Muscle of back (tissue), 13 donors: ENCODE measurements at places on chromosomes 1 and 21. TPM values are rescaled to one million over a fixed set of nuclear protein-coding genes. Genes with fewer than 3 reads are reported as not detected.
A peak's percentile ranks its signal among the peaks of the same experiment; 100 is the strongest.

DNA sequence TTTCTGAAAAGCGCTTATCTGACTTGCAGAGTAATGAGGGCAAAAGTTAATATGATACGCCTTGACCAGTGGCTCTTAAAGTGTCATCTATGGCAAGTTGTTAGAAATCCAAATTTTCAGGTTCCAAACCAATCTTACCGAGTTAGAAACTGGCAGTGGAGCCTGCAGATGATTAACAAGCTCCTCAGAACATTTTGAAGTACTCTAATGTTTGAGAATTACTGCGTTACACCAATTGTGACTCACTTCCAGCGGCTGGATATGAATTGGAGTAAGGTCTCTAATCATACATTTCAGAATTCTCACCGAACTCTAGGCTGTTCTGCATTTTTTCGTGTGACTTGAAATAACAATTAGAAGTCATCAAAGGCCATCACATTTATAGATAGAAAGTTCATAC lies 73.5 kb upstream of the TMPRSS15 start:
- no peak for DNase-seq

Gene AKR7A3
- 0.46 TPM for polyA plus RNA-seq

- DNase-seq: no peak
These were observed 272.7 kb downstream of the SDCCAG8 start for GRCh38 chr1:243528459-243529121.

- DNase-seq: no peak
These were observed 360.9 kb downstream of the RRAGC start for GRCh38 chr1:38498686-38499085.

Gene TSPEAR
- polyA plus RNA-seq: 0.36 TPM

DNA sequence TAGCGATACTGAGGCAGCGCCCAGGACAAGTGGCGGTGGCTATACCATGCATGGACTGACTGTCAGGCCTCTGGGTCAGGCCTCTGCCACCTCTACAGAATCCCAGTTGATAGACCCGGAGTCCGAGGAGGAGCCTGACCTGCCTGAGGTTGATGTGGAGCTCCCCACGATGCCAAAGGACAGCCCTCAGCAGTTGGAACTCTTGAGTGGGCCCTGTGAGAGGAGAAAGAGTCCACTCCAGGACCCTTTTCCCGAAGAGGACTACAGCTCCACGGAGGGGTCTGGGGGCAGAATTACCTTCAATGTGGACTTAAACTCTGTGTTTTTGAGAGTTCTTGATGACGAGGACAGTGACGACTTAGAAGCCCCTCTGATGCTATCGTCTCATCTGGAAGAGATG lies 3.2 kb upstream of the IL10RB start:
- no peak for DNase-seq

DNA sequence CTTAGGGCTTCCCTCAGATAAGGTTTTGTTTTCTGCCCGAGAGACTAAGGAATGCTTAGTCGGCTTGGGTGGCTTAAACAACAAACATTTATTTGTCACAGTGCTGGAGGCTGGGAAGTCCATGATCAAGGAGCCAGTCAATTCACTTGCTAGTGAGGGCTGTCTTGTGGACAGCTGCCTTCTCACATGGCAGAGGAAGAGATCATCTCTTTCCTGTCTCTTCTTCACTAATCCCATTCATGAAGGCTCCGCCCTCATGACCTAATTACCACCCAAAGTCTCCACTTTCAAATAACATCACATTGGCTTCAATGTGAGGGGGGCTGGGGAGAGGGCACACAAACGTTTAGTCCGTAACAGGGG lies 50.5 kb upstream of the IL12RB2 start:
- DNase-seq: no peak

- no peak for DNase-seq
These were observed 4.5 kb downstream of the TMEM125 start for GRCh38 chr1:43274125-43274803.

DNA sequence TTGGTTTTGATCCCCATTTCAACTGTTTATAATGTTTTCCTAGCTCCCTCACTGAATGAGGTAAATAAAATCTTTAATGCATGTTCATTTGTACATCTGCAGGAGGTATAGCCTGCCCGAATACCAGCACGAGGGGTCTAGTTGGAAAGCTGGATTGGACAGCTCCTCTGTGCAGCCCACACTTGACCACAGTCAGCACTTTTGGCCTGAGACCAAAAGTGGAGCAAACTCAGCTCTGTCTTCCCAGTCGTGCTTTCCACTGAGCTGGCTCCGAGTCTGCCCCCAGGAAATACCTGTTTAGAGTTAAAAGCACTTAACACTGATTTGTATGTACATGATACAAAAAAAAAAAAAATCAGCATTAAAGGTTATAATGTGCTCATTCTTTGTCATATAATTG lies 224.4 kb downstream of the DSCAM start:
- no peak for DNase-seq

DNA sequence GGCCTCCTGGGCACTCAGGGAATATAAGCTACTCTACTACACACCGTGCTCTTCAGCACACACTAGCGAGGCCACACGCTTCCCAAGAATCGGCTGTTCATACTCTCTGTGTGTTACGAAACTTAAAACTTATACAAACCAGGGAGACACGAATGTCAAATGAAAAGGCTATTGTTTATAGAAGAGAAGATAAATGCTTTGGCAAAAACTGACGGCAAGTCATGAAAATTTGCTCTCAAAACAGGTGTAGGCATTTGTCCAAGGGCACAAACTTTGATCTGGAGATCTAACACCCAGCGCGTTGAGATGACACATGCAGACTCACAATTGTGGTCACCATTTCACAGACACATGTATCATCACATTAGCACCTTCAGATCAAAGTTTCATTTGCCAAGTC lies 46.1 kb downstream of the USP48 start:
- no peak for DNase-seq

Gene GPR161
- 11.0 TPM for polyA plus RNA-seq

DNA sequence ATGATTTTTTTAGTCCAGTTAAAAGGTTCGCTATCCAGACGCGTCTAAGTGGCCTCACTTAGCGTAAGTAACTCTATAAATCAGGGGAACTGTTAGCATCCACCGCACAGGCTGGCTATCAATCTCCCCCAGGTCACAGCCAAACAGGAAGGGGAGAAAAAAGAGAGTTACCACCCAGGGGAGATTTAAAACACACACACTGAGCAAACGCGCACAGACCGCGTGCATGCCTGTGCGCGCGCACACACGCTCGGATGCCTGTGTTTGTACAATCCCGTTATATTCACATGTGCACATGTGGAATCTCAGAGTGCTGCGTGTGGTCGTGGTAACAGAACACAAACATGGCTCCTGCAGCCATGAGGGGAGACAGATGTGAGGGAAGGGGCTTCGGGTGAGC lies 125.4 kb downstream of the CASZ1 start:
- DNase-seq: no peak

- DNase-seq: no peak
These were observed 270.5 kb downstream of the NPHP4 start for GRCh38 chr1:5721634-5722215.

DNA sequence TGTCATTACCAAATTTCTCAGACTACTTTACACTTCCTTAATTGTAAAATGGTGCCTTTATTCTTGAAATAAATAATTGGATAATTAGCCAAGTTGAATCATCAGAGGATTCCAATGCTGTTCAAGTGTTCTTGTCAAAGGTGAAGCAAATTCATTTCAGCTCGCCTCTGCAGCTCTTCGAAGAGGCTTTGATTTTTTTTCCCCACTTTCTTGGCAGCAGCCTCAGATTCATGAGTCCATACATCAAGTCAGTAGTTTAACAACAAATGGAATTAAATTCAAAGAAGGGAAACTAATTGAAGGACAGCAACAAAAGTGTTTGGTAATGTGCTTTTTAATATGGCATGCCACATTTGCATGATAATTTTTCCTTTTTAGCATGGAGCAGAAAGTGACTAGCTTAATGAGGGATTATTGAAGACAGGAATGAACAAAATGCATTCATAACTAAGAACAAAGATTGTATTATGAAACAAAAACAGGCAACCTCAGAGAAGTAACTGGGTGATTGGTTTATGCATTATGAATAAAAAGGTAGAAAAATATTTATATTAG lies 239.0 kb downstream of the USH2A start:
- DNase-seq: no peak

- no peak for DNase-seq
These were observed 14.5 kb downstream of the AGRN start for GRCh38 chr1:1034439-1034781.

DNA sequence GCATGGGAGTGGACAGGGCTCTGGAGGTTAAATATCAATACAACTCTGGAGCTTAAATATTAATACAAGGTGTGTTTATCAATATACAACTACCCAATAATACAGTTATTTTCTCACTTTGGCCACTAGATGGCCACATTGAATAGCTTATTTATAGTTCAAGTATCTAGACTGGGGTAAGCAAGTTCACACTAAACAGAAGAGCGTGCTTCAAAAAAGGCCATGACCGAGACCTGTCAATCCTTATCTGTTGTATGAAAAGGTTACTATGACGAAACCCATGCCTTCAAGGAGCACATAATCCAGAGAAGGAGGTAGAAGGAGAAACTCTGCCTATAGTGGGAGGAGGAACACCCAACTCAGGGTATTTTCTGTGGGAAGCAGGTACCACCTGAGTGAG lies 29.1 kb downstream of the CHML start:
- DNase-seq: peak; percentile 40

Gene ZNF648
- polyA plus RNA-seq: not detected

- no peak for DNase-seq
These were observed 28.7 kb upstream of the RGS5 start for GRCh38 chr1:163231385-163231784.

DNA sequence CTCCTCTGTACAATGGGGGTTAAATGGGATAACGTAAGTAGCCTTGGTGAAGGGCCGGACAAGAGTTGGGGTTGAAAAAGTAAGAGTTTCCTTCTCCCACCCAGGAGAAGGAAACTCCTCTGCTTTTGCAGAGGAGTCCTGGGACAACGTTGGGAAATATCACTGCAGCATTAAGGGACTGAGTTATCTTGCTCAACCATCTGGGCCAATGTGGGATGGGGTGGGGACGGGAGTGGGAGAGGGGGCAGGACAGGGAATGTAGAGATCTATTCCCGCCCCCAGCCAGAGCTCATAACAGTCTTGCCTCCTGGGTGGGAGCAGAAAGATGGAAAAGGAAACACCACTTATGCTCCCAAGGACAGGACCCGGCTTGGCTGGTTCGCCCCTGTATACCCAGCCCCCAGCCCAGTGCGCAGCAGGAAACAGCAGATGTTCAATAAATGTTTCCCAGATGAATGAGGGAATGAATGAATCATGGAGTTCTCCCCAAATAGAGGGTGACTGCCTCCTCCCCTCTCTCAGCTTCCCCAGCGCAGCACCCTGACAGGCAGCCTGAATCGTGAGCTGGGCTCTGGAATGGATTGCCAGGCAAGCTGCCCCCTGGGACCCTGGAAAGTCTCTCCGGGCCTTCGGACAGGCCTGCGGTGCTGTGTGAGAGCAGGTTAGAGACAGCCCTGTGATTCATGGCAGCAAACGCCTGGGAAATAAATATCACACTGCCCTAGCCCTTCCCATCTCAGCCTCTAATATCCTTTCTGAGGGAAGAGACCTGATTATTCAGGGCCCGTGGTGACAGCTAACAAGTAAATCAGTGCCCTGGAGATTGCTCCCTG lies 24.8 kb downstream of the FBXO2 start:
- no peak for DNase-seq

DNA sequence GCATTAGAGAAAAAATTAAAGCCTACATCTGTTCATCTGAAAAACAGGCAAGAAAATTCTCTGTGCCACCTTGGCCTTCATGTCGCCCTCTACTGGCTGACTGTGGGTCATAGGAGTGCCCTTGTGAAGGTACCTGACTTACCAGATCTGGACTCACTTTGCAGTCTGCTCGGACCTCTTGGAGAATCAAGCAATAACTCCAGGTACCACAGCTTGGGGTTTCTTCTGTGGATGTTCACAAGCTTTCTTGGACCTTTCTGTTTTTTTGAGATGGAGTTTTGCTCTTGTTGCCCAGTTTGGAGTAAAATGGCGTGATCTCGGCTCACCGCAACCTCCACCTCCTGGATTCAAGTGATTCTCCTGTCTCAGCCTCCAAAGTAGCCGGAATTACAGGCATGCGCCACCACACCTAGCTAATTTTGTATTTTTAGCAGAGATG lies 2.4 kb upstream of the PRAMEF18 start:
- no peak for DNase-seq

GRCh38 chr1:59007429-59007819 lies 223.6 kb upstream of the JUN start:
- no peak for DNase-seq

Gene SLC9C2
- polyA plus RNA-seq: not detected

DNA sequence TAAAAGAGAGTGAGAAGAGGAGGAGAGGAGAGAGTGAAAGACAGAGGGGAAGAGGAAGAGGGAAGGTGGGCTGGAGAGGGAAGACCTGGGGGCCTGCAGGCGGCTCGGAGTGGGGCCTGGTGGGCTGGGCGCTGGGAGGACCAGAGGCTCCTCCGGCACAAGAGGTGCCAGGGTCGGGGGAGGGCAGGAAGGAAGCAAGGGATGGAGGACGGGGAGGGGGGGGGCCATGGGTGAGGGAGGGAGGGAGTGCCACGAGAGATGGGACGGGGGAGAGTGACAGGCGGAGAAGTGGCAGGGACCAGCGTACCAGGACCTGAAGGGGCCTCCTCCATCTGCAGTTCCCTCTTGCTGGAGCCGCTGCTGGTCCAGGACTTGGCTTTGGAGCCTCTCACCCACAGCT lies 87.7 kb downstream of the CASZ1 start:
- DNase-seq: no peak

DNA sequence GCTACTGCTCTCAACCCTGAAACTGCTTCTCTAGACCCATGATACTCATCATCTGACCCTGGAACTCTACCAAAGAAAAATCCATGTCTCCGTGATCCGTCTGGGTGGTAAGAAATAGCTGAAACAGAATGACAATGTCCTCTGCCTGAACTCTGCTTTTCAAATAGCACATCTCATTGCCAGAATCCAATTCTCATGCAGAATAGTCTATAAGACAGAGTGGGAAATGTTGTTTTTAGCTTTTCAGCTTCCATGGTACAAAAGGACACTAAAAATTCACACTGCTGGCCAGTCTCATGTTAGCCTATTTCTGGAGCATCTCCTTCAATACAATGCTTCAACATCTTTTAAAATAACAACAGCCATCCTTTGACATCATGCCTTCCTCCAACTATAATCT lies 1355.8 kb upstream of the PRMT6 start:
- no peak for DNase-seq

Gene PCNX2
- 2.3 TPM for polyA plus RNA-seq

GRCh38 chr1:189121941-189122340 lies 1355.7 kb downstream of the BRINP3 start:
- DNase-seq: no peak

Gene CROCC
- polyA plus RNA-seq: 26.2 TPM

Gene LORICRIN
- not detected for polyA plus RNA-seq

DNA sequence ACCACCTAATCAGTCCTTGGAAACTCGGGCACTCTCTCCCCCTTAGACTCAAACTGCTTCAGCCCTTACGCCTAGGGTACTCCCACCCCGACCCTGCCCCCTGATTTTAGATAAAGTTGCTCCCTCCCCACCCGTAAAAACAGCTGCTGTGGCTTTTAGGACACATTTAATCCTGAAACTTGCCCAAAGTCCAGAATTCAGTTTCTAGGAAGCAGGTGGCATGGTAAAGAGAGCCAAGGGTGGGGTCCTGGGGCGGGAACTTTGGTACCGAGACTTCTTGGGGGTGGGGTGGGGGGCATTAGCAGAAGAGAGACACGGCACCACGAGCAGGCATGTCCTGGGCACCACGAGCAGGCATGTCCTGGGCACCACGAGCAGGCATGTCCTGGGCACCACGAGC lies 52.4 kb downstream of the CASZ1 start:
- no peak for DNase-seq

Gene FCGR2B
- 0.14 TPM for polyA plus RNA-seq

GRCh38 chr1:186782791-186783190 lies 46.0 kb upstream of the PLA2G4A start:
- no peak for DNase-seq

Gene MXRA8
- polyA plus RNA-seq: 75.2 TPM

- DNase-seq: no peak
These were observed 19.4 kb downstream of the AGRN start for GRCh38 chr1:1039145-1039910.
